ENCODE measurements at places on chromosomes 11 and 22. TPM values are rescaled to one million over a fixed set of nuclear protein-coding genes. Genes with fewer than 3 reads are reported as not detected.

Gene NXPE2
- not detected for total RNA-seq

Gene SPI1
- not detected for total RNA-seq

Gene CENPM
- 54.7 TPM for total RNA-seq

- DNase-seq, result no peak
Observed at GRCh38 chr11:116534270-116534975, 238.4 kb downstream of the BUD13 start.

Gene TSSC4
- total RNA-seq, result 88.7 TPM

GRCh38 chr22:40290516-40290915 lies 55.8 kb upstream of the ADSL start:
- no peak for DNase-seq

- DNase-seq, result peak; percentile 51
Observed at GRCh38 chr11:85590848-85591483, 36.2 kb downstream of the DLG2 start.

Gene PPP2R1B
- total RNA-seq, result 23.9 TPM

GRCh38 chr22:50262460-50262911 lies 1.0 kb upstream of the MAPK12 start:
- DNase-seq, result peak; percentile 44

- DNase-seq, result no peak
Observed at GRCh38 chr22:45320357-45320976, 10.7 kb downstream of the FAM118A start.

- no peak for DNase-seq
Observed at GRCh38 chr11:287821-288477, 977 bp upstream of the PGGHG start.

- DNase-seq, result no peak
Observed at GRCh38 chr11:68498903-68499883, 38.6 kb downstream of the PPP6R3 start.

DNA sequence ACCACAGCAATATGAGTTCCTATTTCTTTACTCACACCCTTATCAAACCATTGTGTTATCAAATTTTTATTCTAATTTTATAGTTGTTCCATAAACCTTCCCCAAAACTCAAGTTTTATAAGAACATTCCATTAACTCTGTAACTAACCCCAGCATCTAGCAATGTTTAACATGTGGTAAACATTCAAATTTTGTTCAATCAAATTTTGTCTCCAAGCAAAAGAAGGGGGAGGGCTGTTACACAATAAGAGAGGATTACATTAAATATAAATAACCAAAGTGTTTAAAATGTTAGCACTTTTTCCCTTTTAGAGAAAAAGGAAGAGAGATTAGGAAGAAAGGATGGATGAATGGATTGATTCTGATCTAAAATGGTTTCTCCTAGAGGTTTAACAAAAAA lies 20.5 kb downstream of the RBFOX2 start:
- no peak for DNase-seq

Gene ANO5
- total RNA-seq, result 0.06 TPM

- no peak for DNase-seq
Observed at GRCh38 chr11:65583589-65583988, 7.7 kb downstream of the EHBP1L1 start.

Gene ASCL3
- not detected for total RNA-seq

GRCh38 chr11:20388096-20389055 lies 860 bp downstream of the PRMT3 start:
- DNase-seq, result peak; percentile 7

- DNase-seq, result peak; percentile 38
Observed at GRCh38 chr11:66727282-66728037, 1.6 kb downstream of the SPTBN2 start.

Gene C11orf42
- total RNA-seq, result not detected

DNA sequence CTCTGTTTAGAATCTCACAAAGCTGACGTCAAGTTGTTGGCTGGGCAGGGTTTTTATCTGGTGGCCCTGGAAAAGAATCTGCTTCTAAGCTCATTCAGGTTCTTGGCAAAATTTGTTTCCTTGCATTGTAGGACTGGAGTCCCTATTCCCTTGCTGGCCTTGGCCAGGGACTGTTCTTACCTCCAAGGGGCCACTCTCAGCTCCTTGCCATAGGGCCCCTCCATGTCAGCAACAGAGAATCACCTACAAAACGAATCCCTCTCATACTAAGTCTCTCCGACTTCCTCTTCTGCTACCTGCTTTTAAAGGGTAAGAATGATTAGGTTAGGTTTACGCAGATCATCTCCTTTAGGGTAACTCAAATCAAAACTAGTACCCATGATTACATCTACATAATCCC lies 63.2 kb downstream of the PARVA start:
- DNase-seq, result no peak

Gene HSD17B12
- 77.6 TPM for total RNA-seq

DNA sequence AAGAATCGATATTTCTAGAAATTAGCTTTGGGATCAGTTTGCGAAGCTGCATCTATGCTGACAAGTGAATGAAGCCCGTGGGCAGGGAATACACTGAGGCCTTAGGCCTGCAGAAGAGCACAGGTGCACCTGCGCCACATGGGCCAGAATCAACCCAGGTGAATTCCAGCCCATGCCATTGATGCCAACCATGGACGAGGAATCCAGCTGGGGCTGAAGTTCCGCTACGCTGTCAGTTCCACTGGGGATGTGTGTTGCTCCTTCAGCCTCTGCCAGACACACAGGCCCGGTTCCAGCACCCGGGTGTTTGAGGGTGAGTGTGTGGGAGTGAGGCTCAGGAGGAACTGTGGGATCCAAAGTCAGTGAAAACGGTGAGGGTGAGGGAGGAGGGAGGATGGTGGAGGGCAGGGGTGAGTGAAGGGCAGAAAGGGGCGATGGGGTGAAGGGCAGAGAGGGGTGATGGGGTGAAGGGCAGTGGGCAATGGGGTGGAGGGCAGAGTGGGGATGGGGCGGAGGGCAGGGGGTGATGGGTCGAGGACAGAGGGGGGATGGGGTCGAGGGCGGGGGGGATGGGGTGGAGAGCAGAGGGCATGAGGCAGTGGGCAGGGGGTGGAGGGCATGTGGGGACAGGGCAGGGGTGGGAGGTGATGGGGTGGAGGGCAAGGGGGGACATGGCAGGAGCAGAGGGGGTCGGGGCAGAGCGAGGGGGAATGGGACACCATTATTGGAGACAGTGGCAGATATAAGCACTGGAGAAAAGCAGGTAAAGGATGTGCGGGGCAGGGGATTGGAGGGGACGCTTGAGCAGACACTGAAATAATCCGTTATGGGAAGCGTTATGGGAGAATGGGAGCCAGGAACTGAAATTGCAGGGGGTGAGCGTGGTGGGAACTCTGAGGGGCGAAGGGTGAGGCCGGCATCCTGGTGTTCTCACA lies 931.6 kb downstream of the BRD1 start:
- no peak for DNase-seq

DNA sequence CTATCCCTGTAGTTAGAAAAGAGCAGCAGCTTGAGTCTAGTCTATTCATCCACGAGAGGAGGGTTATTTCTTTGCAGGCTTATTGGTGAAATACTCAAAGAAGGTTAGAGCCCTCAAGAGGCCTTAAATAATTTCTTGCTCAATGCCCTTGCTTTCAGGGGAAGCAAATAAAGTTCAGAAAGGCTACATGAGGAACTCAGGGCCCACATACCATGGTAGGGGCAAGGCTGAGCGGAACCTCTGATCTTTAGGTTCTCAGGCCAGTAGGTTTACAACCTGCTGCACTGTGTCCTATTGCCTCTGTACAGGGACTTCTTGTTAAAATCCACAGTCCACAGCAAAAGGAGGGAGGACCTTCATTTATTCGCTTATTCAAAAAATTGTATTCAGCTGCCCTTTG lies 101.7 kb downstream of the ADAMTS15 start:
- DNase-seq, result no peak

Measured in HT1080 (cell line).